CD8-positive, alpha-beta memory T cell (primary cell): ENCODE measurements at places on chromosomes 12 and 14.

DNA sequence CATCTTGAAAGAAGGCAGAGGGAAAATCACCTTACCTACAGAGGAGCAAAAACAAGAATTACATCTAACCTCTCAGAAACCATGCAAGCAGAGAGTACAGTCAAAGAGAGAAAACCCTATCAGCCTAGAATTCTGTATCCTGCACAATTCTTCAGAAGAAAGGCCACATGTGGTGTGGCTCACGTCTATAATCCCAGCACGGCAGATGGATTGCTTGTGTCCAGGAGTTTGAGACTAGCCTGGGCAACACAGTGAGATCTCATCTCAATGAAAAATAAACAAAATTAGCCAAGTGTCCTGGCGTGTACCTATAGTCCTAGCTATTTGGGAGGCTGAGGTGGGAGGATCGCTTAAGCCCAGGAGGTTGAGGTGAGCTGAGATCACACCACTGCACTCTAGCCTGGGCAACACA, 48.2 kb downstream of the ATF7 start:
- no peak for DNase-seq

DNA sequence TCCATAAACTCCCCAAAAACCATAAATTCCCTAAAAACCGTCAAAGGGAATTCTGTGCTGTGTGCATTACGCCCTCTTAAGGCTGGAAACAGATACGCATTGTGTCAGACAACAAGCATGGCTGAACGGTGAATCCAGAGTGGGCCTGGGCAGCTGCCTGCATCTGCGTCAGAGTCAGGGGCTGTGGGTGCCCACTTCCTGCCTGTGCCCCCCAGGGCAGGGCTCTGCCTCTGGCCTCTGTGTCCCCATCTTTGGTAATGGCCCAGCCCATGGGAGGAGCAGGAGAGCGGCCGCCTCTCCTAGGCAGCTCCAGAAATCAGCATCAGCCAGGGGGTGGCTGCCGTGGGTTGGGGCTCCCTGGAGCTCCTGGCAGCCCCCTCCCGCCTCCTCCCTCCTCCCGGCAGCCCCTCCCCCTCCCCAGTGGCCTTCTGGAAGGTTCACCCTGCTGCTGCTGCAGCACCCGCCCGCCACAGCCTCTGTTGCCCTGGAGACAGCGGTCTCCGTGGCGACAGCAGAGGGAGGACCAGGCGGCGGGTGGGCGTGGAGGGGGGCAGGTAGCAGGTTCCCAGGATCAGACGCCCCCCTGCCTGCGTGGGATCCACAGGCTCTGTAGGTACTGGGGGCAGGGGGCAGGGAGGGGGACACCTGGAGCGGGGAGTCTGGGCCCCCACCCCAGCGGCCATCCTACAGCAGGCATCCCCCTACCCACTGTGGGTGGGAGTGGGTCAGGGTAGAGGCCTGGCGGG, 5.9 kb downstream of the MMP17 start:
- no peak for DNase-seq

DNA sequence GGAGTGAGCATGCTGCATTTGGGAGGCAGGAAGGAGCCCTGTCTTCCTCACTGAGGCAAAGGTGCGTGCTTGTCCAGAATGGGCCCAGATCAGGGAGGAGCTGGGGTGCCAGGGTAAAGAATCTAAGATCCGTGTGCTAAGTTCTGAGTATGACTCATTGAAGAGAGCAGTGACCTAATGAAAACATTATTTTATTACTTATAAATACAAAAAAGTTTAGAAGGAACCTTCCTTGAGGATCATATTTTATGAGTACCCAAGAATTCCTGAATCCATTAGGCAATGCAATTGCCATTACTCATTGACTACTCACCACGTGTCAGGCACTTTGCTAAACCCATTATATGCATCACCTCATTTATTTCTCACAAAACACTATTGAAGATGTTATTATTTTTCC, 264.7 kb downstream of the EGLN3 start:
- no peak for DNase-seq

- no peak for DNase-seq
Measured at GRCh38 chr12:97323154-97323553, 139.4 kb upstream of the RMST start.

DNA sequence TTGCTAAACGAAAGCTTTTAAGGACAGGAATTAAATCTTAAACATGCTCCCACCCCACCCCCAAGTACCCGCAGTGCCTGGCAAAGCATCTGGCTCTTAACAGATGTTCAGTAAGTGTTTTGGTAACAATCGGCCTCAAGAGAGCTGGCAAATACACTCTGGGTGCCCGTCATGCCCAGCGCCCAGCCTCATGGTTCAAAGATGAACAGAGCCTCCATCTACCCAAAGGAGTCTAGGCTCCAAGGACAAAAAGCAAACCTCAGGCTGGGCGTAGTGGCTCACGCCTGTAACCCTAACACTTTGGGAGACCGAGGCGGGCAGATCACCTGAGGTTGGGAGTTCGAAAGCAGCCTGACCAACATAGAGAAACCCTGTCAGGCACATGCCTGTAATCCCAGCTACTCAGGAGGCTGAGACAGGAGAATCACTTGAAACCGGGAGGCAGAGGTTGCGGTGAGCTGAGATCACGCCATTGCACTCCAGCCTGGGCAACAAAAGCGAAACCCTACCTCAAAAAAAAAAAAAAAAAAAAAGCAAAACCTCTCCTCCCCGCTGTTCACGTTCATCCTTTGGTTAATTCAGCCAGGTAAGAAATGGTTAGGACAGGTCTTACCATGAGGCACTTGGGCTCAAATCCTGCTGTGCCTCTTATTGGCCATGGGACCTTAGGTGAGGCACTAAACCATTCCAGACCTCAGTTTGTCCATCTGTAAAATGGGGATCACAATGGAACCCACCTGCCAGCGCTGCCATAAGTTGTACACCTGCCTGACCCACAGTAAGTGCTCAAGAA, 151.3 kb downstream of the BCL11B start:
- DNase-seq, result no peak

- DNase-seq, result no peak
Measured at GRCh38 chr14:19775587-19775986, 2.3 kb downstream of the OR4M1 start.

GRCh38 chr12:24232531-24232930, 283.1 kb upstream of the SOX5 start:
- DNase-seq, result no peak

DNA sequence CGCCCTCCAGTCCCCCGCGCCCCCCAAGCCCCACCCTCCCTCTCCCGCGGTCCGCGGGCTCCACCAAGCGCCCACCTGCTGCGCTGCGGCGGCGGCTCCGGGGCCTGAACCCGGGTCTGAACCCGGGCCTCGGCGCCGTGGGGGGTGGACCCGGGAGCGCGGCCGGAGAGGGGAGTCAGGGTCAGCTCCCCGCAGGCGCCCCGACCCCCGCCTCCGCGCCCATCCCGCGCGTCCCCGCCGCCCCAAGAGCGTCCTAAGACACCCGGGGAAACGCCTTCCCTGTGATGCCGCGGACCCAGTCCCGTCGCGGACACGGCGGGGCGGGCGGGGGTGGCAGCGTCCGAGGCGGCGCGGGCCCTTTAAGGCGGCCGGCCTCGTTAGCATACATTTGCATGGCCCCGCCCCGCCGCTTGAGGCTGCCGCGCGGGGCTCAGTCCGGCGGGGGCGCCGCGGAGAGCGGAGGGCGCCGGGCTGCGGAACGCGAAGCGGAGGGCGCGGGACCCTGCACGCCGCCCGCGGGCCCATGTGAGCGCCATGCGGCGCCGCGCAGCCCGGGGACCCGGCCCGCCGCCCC, at the start of gene MMP17:
TSS of gene MMP17 (plus strand) at position 433 of the 574 bp plus-strand sequence. CDS start at position 535, 102 bp downstream.
- DNase-seq, result peak; percentile 20

GRCh38 chr14:99578541-99579101, 25.4 kb downstream of the CCDC85C start:
- DNase-seq, result no peak

GRCh38 chr12:3170423-3171194, 93.4 kb downstream of the TSPAN9 start:
- DNase-seq, result no peak

DNA sequence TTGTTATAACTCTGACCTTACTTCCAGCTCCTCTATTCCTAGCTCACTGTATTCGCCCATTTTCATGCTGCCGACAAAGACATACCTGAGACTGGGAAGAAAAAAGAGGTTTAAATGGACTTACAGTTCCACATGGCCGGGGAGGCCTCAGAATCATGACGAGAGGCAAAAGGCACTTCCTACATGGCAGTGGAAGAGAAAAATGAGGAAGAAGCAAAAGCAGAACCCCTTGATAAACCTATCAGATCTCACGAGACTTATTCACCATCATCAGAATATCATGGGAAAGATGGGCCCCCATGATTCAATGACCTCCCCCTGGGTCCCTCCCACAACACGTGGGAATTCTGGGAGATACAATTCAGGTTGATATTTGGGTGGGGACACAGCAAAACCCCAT, 14.5 kb upstream of the PHC1 start:
- DNase-seq, result no peak

DNA sequence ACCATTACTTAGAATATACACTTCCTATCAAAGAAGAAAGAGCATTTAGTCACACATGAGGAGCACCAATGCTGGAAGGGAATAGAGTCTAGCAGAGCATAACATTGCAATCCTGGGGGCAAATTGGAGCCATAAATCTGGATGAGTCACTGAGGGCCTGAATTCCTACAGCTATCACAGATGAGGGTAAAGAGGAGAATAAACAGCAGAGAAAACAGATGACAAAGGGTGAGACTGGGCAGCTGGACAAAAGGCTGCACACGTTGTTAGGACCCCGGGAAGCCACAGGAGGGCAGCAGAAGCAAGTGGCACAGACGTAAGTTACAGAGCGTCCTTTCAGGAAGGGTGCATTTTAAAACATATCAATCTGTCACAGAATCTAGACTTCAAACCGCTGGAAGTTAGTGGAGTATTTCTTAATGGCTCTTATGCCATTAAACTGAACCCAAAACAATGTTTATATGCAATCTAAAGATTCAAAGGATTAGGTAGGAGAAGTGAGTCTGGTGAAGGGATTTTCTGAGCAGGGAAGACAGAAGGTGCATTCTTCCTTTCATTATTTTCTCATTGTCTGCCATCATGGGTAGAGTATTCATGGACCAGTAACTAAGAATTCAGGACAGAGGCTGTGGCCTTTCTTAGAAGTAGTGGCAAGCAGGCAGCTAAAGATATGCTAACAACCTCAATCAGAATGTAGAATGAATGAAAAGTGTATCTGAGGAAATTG, 159.8 kb upstream of the DAAM1 start:
- DNase-seq, result no peak

GRCh38 chr12:53657041-53657440, 18.8 kb downstream of the ATP5MC2 start:
- no peak for DNase-seq

DNA sequence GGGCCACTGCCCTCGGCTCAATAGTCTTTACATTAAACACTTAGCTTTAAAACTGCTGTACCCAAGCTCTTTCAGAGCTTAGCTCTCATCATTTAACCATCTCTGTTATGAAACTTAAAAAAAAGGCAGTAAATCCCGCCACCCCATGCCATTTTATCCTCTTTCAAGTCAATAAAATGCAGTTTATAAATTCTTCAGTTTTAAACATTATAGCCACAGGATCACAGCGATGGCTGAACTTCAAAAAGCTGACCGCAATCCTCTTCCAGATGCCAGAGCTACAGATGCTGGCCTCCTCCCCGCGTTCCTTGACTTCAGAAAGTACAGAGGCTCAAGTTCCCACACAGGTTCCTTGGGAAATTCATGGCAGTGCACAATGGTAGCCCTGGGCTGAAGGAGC, 4.2 kb downstream of the OR10G3 start:
- no peak for DNase-seq

DNA sequence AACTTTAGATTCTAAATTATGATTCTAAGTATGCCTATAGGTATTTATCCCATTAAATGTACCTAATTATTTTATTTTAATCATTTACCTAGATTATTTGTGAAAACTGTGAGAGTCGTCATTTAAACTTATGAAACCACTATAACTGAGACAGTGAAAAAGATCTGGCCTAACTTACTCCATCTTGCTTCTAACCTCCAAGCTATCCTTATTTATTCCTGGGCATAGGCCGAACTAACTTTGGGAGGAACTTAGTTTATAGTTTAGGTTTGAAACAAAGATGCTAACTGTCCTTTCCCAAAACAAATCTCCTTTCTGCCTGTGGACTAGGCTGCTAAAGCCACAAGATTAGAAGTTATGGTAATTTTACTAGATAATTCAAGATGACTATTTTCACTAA, 79.7 kb upstream of the PPP2R5C start:
- no peak for DNase-seq

GRCh38 chr14:65664436-65664835, 251.9 kb downstream of the FUT8 start:
- no peak for DNase-seq

DNA sequence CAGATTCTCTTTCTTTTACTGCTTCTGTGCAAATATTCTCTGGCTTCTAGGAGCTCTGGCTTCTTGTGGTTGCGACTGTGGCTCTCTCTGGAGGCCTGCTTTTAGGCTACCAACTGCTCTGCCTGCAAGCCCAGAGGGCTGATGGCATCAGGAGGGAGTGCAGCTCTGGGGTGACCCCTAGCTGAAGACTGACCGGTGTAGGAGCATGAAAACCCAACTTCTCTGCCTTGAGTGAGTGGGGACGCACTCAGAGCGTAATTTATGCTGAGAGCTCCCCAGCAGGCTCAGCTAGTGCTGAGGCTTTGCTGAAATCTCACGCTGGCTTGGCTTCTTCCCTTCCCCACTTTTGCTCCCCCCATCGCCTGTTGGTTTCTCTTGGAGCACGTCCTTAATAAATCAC, 29.9 kb upstream of the RBM19 start:
- DNase-seq, result no peak

GRCh38 chr12:49974677-49975317, 2.0 kb downstream of the AQP6 start:
- DNase-seq, result no peak
